ENCODE measurements at places on chromosomes 11 and 22.

GRCh38 chr11:117337076-117337475 lies 9.4 kb downstream of the CEP164 start:
- no peak for DNase-seq

DNA sequence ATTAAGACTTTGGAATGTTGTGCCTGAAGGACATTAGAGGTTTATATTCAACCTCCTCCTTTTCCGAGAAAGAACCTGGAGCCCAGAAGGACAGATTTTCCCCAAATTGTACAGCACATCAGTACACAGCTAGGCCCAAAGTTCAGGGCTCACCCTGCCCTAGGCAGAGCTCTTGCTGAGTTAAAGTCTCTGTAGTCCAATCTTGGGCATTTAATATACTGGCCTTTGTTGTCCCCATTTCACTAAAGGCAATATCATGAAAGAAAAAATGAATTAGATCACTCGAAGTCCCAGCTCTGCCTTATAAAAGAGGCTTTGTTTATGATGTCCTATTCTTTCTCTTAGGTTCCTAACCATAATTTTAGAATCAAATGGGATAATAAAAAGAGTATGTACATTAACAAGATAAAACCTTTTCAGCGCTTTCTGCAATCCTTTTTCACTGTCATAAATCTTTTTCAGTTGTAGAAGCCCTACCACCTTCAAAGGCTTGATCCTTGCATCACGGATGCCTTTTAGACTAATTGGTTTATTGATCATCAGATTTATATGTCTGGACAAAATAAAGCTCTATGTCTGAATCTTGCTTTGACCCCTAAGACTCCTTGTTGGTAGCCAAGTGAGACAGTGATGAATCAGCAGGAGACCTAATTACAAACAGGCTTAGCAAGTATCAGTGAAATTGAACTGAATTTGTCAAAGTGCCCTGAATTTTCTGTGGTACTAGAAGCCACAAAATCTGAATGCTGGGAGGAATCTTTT lies 39.8 kb downstream of the RELT start:
- peak; percentile 93 for DNase-seq

- no peak for DNase-seq
Measured at GRCh38 chr11:57156928-57157327, 24.8 kb upstream of the LRRC55 start.

DNA sequence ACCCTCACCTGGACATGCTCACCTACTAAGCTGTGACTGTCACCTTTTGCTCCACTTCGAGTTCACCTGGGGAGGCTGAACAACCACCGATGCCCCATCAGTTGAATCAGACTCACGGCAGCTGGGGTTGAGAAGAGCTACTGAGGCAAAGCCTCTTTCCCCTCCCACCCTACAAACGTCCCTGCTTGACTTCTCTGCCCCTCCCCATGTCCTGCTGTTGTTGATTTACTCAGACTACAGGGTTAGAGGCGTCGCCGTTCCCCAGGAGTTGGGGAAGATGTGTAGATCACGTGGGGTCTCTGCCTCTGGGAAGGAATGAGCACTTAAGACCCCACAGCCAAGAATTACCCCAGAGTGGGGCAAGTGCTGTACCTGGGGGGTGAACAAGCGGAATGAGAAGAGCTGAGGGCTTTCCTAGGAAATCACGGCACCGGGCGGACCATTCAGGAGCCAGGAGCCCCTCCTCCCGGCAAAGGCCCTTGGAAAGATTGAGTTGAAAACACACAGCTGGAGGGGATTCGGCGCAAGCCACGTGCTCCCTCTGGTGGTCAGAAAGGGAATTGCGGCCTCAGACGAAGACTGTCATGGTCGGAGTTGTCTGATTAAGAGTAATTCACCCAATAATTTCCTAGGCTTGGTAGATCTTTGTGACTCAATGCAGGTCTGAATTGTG lies 7.0 kb downstream of the FXYD2 start:
- peak; percentile 56 for DNase-seq

- peak; percentile 58 for DNase-seq
Measured at GRCh38 chr11:59097113-59097708, 9.8 kb upstream of the FAM111B start.
